ENCODE measurements at places on chromosomes 1 and 21.

- DNase-seq = no peak
Observed at GRCh38 chr21:33964706-33965325, 49.2 kb upstream of the ATP5PO start.

- DNase-seq = no peak
Observed at GRCh38 chr1:232704694-232705680, 75.1 kb upstream of the SIPA1L2 start.

DNA sequence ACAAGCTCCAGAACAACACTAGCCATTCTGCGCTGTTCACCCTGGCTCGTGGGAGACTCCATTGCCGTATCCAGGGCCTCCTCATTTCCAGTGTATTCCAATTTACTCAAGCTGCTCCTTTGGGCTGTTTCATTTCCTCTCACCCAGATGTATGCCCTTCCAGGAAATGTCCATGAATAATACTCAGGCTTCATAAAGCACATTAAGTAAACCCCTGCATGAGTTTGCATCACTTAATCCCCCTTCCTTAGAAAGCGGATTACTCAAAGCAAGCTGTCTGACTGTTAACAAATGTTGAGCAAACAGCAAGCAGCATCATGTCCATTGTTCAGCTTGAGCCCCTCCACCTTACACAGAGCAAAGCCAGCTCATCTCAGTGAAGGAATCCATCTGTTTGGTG lies 403.6 kb upstream of the PBX1 start:
- DNase-seq = no peak

- no peak for DNase-seq
Observed at GRCh38 chr1:158818975-158819431, 12.1 kb upstream of the MNDA start.

DNA sequence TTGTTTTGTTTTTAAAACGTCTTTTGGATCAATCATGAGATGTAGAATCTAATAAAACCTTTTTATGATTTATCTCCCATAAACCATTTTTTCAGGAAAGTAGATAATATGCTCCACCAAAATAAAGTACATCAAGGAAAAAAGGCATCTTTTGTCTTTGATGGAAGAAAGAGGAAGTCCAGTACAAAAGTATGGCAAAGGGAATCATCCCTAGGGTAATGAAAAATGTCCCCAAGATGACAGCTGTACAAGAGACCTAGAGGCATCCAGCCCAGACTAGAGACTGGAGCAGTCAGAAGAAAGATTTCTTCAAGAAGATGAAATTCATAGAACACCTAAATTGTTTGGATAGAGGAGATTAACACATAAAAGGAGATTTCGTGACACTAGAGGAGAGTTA lies 32.3 kb upstream of the GFI1 start:
- no peak for DNase-seq

- DNase-seq = no peak
Observed at GRCh38 chr21:46018615-46019014, 37.0 kb downstream of the COL6A1 start.

GRCh38 chr1:214379236-214379970 lies 98.4 kb downstream of the SMYD2 start:
- DNase-seq = no peak

DNA sequence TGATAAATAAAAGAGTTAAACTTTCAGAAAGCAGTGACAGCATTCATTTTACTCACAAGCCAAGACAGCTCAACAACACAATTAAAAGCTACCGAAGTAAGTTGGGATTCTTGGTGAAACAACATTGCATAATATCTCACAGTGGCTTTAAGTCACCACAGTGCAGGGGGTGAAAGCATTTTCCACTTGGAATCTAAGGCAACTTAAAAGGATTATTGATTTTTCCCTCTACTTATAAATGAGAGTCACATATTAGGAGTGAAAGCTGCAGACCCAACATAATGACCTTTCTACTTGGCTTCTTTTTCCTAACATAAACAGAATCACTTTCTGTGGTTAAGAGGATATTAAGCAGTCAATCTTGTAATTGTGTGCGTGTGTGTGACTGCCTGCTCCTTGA lies 536.6 kb upstream of the CXADR start:
- no peak for DNase-seq

- DNase-seq = no peak
Observed at GRCh38 chr21:42148584-42148983, 70.4 kb upstream of the ABCG1 start.

DNA sequence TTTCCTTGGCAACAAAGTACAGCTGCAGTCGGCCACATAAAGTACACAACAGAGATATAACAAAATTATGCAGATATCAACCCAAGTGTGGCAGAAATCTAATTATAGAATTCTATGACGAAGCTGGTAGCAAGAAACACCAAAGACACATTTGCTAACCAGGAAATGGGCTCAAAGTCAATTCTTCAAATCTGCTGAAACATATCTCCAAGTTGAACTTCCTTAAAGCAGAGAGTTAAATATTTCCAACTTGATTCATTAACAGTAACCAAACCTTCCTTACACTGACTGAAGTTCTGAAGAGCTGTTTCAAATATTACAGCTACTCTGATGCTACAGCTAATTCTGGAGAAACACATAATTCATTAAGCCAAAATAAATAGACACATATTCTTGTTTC lies 67.6 kb upstream of the SDC3 start:
- DNase-seq = no peak

DNA sequence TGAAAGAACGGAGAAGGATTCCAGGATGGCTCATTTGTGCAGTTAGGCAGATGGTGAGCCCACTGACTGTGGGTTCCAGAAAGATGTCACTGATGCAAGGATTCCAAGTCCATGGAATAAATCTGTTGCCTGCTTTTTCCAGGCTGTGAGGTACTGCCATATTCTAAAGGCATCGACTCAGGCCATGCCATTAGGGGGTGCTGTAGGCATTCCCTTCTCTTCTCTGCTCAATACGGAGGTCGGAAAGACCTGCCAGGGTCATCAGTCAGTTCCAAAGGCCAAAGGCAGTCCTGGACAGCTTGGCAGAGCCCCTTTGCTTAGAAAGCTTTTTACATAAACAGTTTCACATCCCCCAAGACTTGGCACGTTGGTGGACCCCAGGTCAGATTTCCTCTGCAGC lies 31.7 kb upstream of the TMEM125 start:
- no peak for DNase-seq

DNA sequence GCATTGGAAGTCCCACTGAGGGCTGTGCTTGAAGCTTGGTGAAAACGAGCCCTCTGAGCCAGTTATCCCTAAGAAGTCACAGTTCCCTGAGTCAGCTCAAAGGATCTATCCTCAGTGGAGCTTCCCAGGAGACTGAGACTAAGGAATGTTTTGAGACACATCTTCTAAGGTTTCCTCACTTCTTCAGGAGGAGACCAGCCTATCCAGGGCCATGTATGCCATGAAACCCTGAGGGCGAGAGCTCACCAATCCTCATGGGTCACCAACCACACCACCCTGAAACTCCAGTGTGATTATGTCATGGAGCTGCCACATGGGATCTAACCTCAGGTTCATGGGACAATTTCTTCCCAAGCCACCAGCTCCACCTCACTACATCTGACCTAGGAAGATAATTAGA lies 7.6 kb upstream of the TIE1 start:
- DNase-seq = no peak

- DNase-seq = no peak
Observed at GRCh38 chr1:207025146-207025880, 7.2 kb downstream of the C1orf116 start.

GRCh38 chr1:33155877-33156538 lies 25.8 kb downstream of the TRIM62 start:
- no peak for DNase-seq

DNA sequence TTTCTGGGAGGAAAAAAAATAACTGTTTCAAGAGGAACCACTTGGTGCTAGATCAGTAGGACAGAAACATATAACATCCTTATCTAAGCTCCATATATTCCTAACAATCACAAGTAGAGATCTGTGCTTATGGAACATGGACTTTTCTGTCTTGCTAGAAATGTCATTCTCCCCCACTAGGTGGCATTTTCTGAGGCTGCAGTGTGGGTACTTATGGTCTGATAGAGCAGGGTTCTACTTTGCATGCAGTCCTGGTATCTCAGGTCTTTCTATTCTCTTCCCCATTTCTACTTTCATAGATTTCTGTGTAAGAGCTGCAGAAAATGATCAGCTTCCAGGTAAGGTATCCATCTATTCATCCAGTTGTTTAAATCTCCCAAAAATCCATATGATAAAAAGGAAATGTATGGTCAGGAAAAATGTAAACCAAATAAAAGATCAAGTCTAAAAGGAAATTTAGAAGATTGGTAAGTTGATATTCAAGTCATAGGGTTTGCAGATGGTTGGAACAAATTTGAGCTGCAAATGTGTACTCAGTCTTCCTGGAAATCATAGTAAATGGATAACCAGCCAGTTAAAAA lies 1.5 kb downstream of the ZNF684 start:
- no peak for DNase-seq

DNA sequence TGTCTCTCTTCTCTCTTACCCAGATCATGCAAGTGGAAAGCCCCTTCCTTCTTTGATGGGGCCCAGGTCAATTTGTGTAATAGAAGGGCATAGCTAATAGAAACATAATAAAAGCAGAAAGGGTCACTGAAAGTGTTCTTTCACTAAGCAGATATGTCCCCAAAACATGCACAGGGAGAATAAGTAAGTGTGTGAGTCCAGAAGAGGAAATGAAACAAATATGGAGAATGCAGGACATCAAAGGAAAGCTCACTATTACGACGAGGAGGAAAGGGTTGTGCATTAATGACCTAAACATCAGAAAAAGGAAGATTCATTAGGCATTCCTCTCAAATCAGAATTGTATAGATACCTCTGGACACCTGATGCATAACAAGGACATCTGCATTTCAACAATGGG lies 81.4 kb upstream of the SMYD2 start:
- no peak for DNase-seq

DNA sequence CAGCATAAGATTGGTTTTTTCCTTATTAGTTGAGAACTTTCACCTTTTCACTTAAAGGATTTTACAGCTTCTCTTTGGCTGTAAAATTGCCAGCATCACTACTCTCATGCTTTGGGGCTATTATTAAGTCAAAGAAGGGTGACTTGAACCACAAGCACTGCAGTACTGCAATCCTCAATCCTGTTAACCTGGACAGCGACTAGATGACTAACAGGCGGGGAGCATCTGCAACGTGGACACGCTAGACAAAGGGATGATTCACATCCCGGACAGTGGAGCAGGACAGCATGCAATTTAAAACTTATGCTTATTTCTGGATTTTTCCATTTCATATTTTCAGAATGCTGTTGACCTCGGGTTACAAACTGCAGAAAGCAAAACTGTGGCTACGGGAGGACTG lies 8.1 kb downstream of the ARV1 start:
- no peak for DNase-seq

GRCh38 chr1:29633771-29634170 lies 397.4 kb downstream of the PTPRU start:
- no peak for DNase-seq

GRCh38 chr1:184424157-184424556 lies 37.3 kb downstream of the C1orf21 start:
- DNase-seq = no peak

DNA sequence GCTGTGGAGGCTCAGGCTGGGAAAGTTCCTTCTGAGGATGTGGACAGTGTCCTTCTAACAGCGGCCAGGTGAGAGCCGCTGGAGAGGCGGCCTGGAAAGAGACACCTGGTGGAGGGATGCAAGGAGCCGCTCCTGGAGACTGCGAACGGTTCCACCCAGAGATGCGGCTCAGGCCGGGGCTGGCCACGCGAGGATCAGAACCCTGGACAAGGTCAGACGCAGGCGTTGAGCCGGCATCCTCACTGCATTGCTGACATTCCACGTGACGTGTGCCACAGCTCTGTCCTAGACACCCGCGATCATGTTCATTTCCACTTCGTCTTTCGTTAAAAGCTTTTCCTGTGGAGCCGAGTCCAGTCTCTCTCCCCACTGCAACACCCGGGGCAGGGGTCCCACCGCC lies 28.8 kb downstream of the CFAP74 start:
- DNase-seq = no peak

GRCh38 chr21:38439426-38439825 lies 58.9 kb downstream of the ERG start:
- no peak for DNase-seq

DNA sequence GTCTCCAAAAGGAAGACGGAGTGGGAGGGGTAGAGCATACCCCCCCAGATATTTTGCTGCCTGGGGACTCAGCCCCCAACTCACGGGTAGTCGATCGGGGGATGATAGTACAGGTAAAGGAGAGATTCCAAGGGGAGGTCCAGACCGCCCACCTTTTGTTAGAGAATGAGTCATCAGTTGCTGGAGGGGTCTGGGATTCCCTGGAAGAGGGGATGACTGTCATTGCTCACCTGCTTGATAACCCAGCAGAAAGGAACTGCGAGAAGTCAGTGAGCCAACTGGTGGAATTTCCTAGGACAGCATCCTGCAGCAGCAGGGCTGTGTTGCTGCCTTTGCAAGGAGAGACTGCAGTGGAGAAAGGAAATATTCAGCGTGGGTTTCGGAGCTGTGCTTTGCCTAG lies 64.4 kb downstream of the MACF1 start:
- DNase-seq = no peak

DNA sequence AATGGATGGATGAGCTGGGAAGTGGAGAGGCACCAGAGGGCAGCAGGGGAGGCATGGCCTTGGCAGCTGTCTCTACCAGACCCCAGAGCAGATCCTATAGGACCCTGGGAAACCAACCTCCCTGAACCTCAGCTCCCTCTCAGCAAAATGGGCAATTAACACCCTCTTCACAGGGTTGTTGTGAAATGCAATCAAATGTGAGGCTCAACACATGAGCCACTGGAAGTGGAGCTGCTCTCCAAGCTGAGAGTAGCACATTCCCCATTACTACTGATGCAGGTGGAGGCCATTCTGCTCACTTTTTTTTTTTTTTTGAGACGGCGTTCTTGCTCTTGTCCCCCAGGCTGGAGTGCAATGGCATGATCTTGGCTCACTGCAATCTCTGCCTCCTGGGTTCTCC lies 6.5 kb upstream of the SYNC start:
- no peak for DNase-seq
